ENCODE measurements at places on chromosomes 4 and X.

DNA sequence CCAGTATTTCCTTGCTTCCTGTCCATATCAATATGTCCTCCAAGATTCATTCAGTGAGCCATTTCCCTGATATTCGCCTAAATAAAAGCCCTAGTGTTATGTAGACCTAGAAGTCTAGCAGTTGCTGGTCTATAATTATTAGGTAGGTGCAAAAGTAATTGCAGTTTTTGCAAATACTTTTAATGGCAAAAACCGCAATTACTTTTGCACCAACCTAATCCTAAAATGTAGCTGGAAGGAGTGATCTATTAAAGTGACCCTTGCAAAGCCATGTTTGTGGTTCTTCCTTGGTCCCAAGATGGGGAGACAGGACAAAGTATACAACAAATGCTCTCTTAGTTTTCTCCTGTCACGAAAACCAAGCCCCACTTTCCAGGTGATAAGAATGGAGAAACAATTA is 193.0 kb downstream of the IDS start:
- no peak for DNase-seq

GRCh38 chr4:108320061-108320460 is 151.3 kb upstream of the LEF1 start:
- no peak for DNase-seq

GRCh38 chr4:183353557-183353956 is 31.3 kb upstream of the CLDN24 start:
- DNase-seq: no peak

DNA sequence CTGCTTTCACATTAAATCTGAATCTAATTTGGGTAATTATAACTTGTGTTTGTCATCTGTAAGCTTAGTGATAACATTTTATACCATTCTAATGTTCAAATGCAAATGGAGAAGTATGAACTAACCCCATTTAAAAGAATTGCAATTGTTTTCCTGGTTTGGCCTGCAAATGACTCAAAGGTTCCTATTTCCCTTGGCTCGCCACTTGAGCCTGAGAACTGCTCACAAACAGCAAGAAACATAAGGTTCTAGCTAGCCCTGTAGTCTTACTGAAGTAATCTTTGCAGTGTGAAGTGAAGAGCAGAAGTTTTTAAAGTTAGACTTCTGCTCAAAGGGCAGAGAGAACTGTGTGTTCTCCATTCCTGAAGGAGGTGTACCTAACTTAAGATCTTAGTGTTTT is 27.2 kb downstream of the UPRT start:
- no peak for DNase-seq

- no peak for DNase-seq
Measured at GRCh38 chr4:99640676-99641075, 17.0 kb downstream of the C4orf54 start.

GRCh38 chrX:101009090-101009489 is 39.6 kb downstream of the ARL13A start:
- DNase-seq: no peak

- DNase-seq: no peak
Measured at GRCh38 chrX:108464604-108465003, 25.0 kb downstream of the COL4A5 start.

DNA sequence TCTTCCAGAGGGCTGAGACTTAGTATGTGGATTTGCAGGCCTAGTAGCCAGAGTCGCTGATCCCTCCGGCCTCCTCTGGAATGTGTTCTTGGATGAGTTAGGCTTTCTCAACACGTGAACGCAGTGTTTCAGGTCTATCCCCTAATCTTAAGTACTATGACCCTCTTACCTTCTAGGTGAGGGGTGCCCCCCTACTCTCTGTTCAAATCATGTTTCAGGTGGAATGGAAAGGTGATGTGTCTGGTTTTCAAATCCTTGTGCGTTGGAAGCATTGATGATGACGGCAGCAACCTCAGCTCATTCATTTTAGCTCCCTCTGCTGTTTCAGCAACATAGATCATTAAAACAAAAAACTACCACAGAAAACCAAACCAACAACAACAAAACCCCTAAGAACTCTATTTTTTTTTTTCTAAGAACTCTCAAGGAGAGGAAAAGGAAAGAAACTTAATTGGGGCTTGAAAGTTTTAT is 56.4 kb downstream of the RWDD4 start:
- DNase-seq: no peak

DNA sequence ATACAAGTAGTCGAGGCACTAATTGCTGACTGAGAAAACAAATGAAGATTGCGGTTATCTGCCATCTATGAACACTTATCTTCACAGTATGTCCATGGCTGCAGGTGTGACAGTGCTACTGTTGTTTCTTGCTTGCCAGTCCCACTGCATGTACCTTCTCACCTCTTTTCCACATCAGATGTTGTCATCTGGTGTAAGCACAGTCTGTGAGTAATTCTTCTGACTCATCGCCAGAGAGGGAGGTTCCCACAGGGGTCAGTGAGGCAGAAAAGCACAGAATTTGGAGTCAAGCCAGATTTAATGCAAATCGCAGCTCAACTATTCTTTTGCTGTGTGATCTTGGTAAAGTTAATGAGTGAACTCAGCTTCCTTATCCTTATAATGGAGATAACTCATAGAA is 144.4 kb downstream of the GLRA2 start:
- no peak for DNase-seq

- peak; percentile 46 for DNase-seq
Measured at GRCh38 chr4:108166441-108167315, 2.1 kb downstream of the LEF1 start.

Measured in activated T-helper 9 cell treated with anti-CD3 and anti-CD28 coated beads, Interleukin-2, amount 50 U/mL, for 16 hours (primary cell).